Activated naive CD4-positive, alpha-beta T cell (primary cell): ENCODE measurements at places on chromosomes 7 and 10.
A peak's percentile ranks its signal among the peaks of the same experiment; 100 is the strongest.

- DNase-seq = no peak
These were observed 60.0 kb downstream of the CHN2 start for GRCh38 chr7:29254591-29254990.

DNA sequence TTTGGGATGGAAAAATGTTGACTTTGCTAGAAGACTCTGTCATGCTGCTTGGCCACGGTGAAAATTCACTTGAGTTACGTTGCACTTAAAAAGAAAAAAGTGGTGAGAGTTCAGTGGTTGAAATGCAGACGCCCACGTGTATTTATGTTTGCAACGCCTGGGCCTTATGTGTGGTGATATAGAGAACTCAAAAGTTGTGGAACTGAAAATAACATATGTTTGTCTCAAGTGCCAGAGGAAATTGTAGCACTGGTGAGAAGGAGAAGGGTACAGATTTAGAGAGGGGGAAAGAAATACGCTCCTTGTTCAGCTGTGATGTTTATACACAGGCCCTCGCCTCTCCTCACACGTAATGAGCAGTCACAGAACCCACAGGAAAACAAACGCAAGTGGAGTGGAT is 73.6 kb downstream of the EMX2 start:
- DNase-seq = no peak

DNA sequence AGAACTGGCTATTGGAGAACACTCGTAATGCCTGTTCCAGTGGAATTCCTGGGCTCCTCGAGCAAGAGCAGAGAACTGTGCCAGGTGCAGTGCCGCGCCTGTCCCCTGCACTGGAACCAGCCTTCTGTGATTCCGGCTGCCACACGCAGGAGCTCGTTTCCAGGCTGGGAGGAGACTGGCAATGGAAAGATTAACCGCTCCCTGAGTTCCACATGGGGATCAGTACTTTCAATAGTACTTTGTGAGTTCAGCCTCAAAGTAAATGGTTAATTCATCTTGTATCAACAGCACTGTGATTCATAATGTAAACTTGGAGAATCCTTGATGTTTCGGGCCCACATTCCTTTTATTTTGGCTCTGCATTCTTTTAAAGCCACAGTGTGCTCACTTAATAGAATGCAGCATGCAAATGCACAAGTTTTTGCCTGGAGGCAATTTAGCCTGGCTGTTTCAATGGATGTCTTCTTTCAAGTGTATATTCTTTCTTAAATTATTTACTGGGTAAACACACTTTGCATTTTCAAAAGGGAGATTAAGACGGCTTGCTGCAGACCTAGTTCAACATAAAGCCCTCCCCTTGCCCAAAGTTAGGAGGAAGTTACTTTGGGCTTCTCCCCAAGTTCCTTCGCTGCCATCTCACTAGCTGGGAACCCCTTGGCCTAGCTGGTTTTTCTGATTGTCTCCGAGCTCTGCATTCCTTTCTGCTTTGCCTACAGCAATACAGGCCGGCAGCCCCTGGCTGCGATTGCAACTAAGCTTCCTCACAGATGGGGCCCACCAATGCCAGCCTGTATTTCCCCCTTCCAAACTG is 138.1 kb upstream of the TCF7L2 start:
- no peak for DNase-seq

DNA sequence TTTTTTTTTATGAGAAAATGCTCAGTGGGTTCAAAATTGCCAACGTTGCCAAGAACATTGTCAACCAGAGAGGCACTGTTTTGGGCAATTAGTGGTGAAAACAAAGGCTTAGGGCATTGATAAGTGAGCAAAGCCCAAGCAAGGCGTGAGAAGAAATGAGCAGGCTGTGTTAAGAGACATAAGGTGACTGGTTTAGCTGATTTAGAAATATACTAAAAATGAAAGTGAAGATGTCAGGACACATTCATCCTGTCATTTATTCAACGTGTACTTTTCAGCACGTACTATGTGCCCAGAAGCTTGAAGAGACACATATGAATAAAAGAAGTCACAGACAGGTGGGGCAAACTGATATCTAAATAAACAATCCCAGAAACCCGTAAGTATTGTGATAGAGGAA is 31.8 kb downstream of the AOAH start:
- no peak for DNase-seq

GRCh38 chr7:140397784-140398750 is at the start of gene SLC37A3:
Gene SLC37A3, minus strand, starts transcription at chr7:140398530. Its CDS starts 16,004 bp downstream, at chr7:140382526.
- peak; percentile 37 for DNase-seq

DNA sequence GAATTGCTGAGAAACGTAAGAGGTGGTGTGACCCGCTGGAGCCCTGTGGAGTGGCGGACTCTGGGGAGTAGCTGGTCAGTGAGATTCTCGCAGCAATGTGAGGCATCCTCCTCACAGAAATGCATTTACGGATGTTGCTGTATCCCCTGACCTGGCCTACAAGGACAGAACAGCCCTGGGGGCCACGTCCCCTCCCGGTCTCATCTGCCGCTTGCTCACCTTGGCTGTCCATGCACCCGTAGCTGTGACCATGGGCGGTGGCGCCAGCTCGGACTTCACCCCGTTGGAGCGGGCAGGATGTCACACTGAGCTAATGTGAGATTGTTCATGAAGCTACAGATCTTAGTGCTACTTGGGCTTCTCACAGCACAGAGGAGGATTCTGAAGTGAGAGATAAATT is 193.8 kb downstream of the EBF3 start:
- no peak for DNase-seq

- DNase-seq = no peak
These were observed 44.1 kb upstream of the GTF2IRD1 start for GRCh38 chr7:74409571-74409970.

DNA sequence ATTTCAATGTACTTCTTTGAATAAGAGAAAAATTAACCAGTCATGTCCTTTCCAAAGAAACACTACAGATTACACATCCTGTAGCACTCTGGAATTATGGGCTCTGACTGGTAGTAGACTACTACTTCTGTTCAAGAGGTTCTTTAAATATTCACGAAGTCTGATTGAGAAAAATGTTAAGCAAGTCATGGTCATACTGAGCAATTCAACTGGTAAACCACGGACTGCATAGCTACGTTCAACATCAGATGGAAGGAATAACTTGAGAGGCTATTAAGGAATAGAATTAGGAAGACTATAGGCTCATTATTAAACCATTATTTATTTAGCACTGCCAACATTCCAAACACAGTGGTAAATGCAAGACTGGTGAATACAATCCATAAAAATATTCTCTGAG is 160.8 kb downstream of the IMMP2L start:
- DNase-seq = no peak

DNA sequence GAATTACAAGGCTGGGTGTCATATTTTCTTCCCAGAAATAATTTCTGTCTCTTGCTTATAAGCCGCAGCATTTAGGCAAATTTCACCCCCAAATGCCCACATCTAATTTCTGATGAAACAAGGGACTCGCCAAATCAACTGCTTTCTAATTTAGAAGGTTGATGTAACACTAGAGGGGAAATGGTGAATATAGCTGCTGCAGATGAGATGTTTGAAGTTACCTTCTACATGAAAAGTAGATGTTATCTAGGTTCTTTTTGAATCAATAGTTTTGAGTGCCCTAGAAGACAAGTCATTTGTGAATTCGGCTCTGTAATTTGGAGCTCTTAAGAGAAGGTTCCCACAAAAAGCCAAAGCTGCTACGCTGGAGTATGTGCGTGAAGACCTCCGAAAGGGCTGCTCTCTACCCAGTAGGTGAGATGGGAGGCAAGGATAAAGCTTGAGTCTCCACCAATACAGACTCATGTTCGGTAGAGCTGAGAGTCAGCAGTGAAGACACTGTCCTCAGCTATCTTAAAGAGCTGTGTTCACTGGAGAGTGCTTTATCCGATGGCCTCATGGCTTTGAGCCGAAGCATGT is 99.5 kb downstream of the FANK1 start:
- DNase-seq = no peak

GRCh38 chr7:47624689-47625088 is 42.8 kb upstream of the TNS3 start:
- no peak for DNase-seq

DNA sequence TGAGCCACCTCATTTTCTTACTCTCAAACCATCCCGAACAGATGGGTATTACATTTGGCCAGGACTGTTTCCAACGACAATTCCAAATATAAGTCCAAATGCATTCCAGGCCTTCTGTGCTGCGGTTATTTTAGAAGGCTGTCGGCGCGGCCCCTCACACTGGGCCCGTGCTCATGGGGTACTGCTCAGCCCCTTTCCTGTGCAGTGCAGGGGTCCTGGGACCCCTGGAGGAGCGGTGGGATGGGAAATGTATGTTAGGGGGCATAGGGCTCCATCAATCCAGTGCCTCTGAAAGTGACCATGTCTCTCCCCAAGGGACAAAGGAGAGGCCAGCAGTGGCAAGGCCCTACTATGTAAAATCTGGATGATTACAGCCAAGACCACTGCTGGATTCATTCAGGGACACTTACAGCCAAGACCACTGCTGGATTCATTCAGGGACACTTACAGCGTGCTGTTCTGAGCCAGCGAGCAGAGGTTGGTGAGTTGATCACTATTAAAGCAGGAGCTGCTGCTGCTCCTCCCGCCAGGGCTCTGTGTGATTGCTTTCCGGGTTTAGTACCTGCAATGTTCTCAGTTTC is 66.3 kb downstream of the CHST15 start:
- no peak for DNase-seq

DNA sequence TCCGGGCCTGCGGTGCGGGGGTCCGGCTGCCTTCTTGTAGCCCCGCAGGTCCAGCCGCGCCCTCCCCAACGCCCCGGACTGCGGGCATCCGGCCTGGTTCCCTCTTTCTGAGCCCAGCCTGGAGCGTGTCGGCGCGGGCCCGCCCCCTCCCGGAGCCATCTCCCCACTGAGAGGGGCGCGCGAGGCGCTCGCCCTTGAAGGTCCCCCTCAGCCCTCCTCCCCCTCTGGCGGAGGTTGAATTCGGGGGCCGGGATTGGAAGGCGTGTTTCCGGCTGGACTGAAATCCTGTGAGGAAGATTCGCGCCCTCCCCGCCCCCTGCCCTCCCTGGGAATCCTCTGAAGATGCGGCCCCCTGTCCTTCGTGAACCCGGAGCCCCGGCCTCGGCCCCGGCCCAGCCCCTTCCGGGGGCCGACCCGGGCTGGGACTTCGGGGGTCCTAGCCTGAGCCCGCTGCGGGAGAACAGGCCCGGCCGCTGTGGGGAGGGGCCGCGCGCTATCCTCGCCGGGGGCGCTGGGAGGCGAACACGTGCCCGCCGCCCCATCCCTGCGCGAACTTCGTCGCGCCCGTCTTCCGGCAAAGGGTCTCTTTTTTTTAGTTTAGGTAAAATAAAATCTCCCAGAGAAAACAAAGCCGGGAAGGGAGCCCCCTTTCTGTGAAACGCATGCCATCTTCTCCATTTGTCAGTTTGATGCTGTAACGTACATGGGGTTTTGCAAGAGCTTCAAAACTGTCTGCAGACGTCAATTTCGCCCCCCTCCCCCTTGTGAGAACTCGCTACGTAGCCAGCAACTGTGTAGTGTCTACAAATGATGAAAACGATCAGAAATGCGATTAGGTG is 636 bp downstream of the PDCD4 start:
- peak; percentile 74 for DNase-seq

- DNase-seq = no peak
These were observed 134.7 kb downstream of the TMEM178B start for GRCh38 chr7:141208539-141208938.

DNA sequence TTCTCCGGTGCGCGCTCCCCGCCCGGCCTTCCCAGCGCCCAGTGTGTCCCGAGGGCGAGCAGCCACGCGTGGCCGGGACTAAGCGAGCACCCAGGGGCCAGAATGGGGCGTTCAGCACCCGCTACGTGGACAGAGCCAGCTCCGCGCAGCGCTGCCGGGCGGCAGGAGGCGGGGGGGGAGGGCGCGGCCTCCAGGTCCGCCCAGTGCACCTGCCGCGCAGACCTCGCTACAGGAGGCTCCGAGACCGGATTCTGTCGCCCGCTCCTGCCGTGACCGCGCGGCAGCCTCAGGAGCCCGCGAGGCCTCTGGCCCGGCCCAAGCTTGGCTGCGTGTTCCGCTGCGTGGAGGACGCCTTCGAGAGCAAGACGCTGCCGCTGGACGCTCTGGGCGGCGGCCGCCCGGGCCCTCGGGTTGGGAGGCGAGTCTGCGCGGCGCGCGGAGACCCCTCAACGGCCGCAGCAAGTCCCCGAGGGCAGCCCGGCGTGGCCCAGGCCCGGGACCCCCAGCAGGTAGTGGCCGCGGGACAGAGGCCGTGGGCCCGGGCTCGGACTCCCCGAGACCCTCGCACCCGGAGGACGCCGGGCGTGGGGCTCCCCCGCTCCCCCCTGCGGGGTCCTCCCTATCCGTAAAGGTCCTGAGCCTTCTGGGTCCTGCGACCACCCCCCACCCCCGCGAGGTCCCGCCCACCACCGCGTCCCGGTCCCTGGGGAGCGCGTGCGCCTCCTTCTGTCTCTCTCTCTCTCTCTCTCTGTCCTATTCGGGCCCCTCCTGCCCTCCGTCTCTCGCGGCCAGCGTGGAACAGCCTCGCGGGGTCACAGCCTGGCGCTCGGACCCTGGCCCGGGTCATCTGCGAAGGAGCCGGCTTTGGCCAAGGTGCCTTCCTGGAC is 904 bp upstream of the DPYSL4 start:
- DNase-seq = peak; percentile 49

GRCh38 chr10:26841733-26842317 is 18.9 kb downstream of the ABI1 start:
- no peak for DNase-seq

GRCh38 chr7:17651863-17652385 is 288.4 kb downstream of the SNX13 start:
- DNase-seq = no peak

DNA sequence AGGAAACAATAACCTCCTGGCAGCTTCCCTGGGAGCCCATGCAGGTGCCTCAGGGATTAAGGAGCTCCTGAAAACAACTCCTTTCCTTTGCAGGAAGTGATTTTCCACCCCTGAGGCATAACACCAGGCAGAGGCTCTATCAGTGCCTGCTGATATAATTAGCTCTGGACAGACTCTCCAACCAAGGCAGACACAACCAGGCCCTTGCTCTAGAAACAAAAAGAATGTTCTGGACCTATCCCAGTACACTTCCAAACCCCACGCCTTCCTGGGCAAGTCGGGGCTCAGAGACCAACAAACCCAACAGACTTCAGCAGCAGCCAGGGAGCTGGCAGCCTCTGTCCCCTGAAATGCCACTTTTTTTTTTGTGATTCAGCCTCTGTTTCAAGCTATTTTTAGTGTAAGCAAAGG is 247.1 kb downstream of the KCNMA1 start:
- DNase-seq = no peak

- no peak for DNase-seq
These were observed 18.1 kb downstream of the EIF3B start for GRCh38 chr7:2372724-2373123.

DNA sequence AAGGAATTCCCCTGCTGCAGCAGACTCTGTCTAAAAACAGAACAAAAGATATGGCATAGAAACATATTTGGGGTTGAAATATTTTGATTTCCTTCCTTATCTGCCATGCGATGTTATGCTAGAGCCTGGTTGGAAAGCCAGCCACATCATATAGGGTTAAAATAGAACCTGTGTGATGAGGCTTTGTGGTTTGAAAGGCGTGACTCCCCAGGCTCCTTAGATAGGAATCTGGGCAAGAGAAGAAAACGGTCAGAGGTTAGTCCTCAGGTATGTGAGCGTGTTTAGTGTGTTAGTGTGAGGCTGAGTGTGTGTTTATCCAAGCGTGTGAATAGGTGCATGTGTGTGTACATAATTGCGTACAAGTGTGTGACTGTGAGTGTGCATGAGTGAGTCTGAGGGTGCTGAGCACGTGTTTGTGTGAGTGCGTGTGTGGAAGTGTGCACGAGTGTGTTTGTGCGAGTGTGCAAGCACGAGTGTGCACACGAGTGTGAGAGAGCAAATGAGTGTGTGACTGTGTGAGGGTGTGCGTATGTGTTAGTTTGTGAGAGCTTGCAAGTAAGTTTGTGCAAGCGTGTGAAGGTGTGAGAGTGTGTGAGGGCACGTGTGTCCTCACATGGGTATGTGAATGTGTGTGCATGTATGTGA is 79.9 kb downstream of the COL26A1 start:
- DNase-seq = no peak
